ENCODE measurements at places on chromosomes 16 and 17. TPM values are rescaled to one million over a fixed set of nuclear protein-coding genes. Genes with fewer than 3 reads are reported as not detected.

The HBA2 gene
- not detected for total RNA-seq

The MYH10 gene
- total RNA-seq: 23.6 TPM

The PRAC2 gene
- total RNA-seq: not detected

The CCL8 gene
- not detected for total RNA-seq

The ARL5C gene
- not detected for total RNA-seq

The PRSS27 gene
- total RNA-seq: 2.2 TPM

The VAT1L gene
- total RNA-seq: not detected

The ABI3 gene
- total RNA-seq: not detected

The TBL3 gene
- 37.2 TPM for total RNA-seq

The AOC3 gene
- 1.1 TPM for total RNA-seq

The KRTAP3-1 gene
- not detected for total RNA-seq

The CBX4 gene
- 39.9 TPM for total RNA-seq

The CSF3 gene
- total RNA-seq: 0.21 TPM

The HOXB1 gene
- not detected for total RNA-seq

The KCNAB3 gene
- total RNA-seq: 2.7 TPM

The PDILT gene
- total RNA-seq: not detected

The MYH2 gene
- total RNA-seq: not detected

All from A549 treated with ZK216348 at 1 μM for 4 hours (cell line).